ENCODE measurements at places on chromosomes 4 and X.

DNA sequence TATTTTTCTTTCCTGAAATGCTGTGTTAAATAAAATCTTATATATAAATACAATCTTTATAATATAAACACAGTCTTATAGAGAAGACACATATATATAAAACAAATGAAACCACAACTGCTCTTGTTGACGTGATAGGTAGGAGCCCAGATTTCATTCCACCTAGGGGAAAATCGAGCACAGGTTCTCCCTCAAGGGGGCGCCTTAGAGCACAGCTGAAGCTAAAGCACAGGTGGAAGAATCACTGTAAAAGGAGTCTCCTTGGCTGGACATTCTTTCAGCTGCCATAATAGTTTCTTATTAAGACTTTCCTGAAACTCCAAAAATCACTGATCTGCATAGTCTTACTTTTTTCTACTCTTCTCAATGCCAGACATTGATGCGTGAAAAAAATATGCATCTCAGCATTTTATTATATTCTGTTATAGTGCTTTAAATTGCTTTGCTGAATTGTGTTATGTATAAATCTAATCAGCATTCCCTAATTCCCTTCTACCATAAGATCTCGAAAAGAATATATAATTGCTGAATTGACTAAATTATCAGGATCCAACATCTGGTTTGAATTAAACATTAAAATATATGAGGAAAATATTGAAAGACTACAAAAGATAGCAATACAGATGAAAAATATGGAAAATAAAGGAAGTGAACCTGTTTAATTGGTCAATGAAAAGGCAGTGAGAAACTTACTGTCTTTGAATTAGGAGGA is 25.5 kb upstream of the RXFP1 start:
- no peak for DNase-seq

DNA sequence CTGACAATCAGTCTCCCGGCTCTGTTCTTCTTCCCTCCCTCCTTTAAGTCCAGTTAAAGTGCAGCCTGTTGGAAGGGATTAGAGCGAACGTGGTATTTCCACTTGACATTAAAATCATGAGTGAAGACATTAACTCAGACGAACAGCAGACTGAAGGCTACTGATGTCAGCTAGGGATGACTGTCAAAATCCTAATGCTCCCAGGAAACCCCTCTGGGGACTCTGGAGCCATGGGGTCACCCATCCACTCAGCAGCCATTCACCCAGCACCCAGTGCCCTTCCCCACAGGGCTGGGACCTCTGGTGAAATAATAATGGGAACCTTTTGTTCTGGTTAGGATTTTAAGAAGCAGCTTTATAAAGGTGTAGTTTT is 113.9 kb downstream of the DRD5 start:
- no peak for DNase-seq

DNA sequence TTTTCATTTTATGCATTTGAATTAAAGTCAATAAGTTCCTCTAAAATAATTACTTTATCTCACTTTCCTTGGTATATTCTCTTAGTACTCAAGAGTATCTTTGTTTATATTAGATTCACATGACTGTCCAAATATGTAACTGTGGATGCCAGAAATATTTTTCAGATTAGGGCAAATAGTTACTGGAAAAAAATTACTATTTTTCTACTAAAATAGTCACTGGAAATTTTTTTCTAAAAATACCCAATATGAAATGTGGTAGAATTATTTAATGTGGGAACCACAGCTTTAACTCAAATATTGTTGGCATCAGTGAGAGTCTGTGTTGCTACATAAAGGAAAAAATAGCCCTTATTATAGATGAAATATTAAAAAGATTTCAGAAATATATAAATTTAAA is 70.4 kb upstream of the NMU start:
- no peak for DNase-seq

DNA sequence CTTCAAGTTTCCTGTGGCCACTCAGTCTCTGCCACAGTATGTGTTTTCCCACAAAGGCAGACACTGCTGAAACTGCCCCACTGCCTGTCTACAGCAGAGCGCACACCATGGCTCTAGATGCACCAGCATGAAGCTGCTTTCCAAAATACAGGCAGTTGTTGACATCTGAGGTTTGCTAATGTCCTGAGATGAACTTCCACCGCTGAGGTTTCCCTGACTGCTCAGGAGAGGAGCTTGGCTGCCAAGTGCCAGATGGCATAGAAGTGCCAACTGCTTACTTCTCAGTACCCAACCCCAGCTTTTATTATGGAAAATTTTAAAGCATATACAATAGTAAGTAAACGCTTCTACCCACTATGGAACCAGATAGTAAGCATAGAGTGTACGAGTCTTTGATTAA is 61.0 kb upstream of the EXOC1L start:
- DNase-seq, result no peak

GRCh38 chr4:177638871-177639270 is 196.6 kb upstream of the AGA start:
- no peak for DNase-seq

DNA sequence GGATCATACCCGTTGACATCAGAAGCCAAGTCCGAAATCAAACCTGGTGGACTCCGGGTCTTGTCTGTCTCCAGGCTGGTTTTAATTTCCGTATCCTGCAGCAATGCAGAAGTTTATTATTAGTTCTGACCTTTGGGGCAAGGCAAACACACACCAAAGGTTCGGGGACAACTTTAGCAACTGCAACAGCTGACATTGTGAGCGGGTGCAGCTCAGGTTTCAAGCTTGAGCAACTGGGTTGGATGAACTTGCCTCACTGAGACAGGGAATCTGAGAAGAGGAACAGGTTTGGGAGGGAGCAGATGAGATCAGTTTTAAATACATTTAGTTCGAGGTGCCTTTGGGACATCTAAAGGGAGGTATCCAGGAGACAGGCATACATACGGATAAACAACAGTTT is 110.7 kb downstream of the GNL3L start:
- no peak for DNase-seq

DNA sequence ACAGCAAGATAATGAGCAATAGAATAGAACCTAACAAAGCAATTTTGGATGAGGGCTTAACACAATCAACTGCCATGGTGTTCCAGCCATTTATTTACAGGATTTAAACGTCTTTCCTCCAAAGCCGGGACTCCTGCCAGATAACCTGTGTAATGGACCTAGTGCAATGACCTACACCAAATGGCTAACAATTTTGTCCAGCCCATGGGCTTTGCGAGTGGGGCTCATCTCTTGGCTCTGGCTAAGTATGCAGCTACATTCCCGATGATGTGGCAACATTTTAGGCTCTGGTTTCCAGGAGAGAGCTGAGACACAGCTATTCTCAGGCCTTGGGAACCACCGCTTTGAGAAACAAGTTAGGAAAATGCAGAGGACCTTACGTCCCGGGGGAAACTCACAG is 822.3 kb upstream of the FTHL17 start:
- no peak for DNase-seq

- DNase-seq, result no peak
These were observed 76.0 kb upstream of the KIT start for GRCh38 chr4:54581807-54582206.

DNA sequence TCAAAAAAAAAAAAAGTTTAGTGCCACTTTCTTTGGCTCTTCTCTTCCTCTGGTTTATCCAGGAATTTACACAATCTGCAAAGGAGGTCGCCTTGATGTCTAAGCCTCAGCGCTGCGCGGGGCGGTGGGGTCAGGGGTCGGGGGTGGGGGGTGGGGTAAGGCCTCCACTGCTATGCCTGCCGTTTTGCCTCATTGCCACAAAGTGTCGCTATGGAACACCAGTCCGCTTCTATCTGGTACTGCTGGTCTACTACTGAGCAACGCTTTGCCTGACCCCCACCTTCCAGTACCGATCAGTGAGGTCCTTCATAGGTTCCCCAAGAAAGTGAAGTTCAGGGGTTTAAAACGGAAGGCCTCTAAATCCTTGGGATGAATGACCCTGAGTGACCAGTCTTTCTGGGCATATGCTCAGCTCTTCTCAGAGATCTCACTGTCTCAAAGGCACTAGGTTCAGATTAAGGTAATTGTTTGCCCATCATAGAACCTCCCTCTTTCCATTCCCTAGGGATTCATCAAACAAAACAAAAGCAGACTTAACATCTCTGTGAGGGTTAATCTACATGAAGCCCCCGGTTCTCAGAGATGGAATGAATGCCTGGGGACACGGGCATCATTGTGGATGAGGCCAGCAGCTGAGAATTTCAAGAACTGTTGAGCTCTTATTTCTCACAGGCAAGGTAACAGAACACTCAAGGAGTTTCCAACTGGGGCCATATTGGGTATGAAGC is 16.9 kb upstream of the TSR2 start:
- no peak for DNase-seq

DNA sequence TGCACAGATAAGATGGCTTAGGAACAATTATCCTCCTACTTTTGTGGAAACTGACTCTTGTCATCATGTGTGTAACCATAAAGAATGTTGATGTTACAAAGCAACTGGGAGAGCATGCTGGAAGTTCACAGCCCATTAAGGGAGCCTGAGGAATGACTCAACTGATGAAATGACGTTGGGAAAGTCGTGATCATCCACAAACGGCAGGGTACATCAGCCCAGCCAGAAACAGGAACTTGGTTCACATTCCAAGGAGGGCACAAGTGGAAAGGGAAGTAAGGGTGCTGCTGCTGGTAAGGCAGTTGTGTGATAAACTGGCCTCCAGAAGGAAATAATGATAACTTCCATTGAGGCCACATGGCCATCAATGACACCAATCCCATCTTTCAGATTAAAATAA is 6.7 kb downstream of the TEC start:
- DNase-seq, result no peak

GRCh38 chr4:8345053-8345945 is 75.7 kb downstream of the HTRA3 start:
- no peak for DNase-seq

All from stimulated activated CD8-positive, alpha-beta memory T cell treated with anti-CD3 and anti-CD28 coated beads, Interleukin-4, amount 100 ng/mL, for 4 hours (primary cell).